ENCODE measurements at places on chromosomes 3 and 15.

GRCh38 chr15:76470691-76471090, 134.1 kb downstream of the ISL2 start:
- no peak for DNase-seq

GRCh38 chr3:100206687-100207086, 54.1 kb upstream of the TBC1D23 start:
- DNase-seq, result no peak

DNA sequence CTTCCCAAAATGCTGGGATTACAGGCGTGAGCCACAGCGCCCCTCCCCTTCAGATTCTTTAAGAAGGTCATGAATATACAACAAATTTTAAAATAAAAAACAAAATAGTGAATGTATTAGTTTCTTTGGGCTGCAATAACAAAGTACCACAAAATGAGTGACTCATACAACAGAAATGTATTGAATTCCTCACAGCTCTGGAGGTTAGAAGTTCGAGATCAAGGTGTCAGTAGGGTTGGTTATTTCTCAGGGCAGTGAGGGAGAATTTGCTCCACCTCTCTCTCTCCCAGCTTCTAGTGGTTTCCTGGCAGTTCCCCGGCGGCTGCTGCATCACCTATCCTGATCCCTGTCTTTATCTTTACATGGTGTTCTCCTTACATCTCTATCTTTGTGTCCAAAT, 804.0 kb downstream of the ROBO1 start:
- DNase-seq, result no peak

DNA sequence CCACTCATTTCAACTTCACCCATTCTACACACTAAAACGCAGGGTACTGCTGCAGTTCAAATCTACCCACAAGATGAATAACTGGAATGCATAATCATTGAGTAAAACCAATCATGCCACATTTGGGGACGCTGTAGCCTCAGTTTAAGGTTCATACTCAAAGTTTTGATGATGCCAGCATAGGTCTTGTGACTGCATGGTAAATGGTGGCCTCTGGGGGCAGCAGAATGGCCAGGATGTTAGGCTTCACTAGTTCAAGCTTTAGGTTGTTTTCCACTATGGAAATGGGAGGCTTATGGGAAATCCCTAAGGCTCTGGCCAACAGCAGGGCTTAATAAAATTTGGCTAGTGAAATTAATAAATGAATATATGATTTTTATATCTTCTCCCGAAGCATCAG, 104.3 kb upstream of the TSC22D2 start:
- DNase-seq, result no peak

DNA sequence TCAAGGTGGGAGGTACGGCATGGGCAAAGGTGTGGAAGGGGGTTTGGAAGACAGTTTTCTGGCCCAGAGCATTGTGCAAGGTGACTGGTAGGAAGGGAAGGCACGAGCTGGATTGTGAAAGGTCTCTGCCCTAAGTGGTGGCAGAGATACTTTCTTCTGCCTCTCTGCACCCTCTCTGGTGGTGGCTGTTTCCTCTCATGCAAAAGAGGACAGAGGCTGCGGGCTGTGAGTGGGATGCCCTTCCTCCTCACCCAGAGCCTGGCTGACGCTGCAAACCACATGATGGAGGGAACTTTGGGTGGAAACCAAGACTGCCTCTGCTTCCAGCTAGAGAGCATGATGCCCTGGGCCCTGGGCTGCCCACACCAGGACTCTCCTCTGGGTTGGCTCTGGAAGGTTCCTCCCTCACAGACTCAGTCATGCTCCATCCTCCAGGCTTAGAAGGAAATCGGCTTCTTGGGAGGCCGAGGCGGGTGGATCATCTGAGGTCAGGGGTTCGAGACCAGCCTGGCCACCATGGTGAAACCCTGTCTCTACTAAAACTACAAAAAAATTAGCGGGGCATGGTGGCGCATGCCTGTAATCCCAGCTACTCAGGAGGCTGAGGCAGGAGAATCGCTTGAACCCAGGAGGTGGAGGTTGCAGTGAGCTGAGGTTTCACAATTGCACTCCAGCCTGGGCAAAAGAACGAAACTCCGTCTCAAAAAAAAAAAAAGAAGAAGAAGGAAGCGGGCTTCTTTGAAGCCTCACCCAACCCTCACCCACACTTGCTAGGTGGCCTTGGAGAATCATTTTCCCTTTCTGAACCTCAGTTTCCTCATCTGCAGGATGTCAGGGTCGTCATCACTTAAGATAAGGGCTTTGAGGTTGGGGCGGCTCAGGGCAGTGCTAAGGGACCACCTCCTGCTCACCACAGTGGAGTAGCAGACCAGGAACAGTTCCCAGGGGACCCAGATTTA, 8.3 kb downstream of the PSTPIP1 start:
- DNase-seq, result peak; percentile 72

DNA sequence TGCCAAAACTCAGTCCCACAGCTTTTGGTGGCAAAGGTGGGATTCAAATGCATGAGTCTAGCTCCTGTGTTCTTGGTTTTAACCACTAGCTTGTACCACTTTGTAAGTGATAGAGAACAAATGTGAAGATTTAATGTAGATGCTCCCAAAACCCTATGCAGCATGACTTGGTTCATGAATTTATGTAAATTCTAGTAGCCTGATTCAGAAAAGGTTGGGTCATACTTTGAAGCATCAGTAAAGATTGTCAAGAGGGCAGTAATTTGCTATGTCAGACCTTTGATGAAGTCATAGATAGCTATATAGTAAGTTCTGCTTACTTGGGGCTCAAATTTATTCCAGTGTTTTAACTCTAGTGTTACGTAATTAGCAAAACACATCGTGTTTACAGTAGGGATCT, 75.6 kb downstream of the VPS8 start:
- no peak for DNase-seq

GRCh38 chr3:134846911-134847317, 51.9 kb downstream of the EPHB1 start:
- no peak for DNase-seq

- no peak for DNase-seq
These were observed 17.5 kb upstream of the EIF2B5 start for GRCh38 chr3:184117636-184118035.

DNA sequence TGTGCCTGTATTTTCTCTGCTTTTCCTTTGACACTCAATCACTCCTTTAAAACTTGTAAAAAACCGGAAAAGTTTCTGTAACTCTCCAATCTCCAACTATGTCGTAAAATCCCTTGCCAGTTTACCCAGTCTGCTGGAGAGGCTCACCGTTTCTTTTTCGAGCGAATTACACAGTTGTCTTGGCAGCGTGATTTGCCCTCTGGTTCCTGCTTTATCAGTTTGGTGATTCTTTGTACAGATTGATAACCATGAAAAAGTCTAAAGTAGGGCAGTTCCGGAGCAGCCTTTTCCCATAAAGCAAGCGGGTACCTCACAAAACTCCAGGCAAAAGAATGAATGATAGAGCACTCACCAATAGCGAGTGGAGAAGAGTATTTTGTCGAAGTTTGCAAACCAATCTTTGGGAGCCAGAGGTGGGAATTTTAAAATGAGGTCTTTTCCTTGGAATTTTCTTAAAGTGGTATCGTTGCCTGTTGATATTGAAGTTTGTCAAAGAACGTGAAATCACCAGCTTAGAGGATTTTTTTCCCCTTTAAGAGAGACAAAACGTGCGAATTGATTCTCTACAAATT, at the start of gene TTC23:
Gene TTC23, minus strand, starts transcription at position 312 of the 572 bp plus-strand sequence. CDS start 20,869 bp downstream, outside the sequence.
- DNase-seq, result no peak

GRCh38 chr15:76533995-76534394, 197.4 kb downstream of the ISL2 start:
- no peak for DNase-seq

DNA sequence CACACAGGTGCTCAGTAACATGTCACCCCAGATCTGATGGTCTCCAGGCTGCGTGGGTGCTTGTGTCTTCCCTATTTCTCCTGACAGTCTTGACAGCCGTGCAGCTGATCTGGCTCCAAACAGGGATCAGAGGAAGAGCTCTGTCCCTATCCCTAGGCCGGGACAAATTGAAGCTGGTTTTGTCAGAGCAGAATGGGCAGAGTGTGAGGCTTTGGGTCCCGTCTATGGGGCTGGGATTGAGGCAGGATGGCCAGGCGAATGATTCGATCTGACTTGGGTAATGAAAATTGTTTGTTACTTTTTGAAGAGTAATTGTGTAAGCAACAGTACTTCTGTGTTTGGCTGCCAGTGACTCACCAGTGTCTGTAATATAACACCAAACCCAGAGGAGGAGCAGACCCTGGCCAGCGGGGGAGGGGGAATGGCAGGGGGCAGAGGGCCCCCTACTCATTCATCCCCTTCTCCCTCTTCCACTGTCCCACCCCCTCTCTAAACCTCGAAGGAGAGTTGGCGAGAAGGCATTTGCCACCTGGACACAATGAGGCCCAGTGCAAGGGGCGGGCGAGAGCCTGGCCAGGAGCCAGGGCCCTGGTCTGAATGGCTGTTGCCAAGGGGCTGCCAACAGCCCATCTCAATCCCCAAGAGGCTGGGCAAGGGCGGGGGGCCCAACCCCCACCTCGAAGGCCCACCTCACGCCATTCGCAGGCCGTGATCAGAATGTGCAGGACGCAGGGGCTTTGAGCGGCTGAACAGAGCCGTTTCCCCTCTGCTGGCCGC, 4.9 kb upstream of the MAGEF1 start:
- no peak for DNase-seq

DNA sequence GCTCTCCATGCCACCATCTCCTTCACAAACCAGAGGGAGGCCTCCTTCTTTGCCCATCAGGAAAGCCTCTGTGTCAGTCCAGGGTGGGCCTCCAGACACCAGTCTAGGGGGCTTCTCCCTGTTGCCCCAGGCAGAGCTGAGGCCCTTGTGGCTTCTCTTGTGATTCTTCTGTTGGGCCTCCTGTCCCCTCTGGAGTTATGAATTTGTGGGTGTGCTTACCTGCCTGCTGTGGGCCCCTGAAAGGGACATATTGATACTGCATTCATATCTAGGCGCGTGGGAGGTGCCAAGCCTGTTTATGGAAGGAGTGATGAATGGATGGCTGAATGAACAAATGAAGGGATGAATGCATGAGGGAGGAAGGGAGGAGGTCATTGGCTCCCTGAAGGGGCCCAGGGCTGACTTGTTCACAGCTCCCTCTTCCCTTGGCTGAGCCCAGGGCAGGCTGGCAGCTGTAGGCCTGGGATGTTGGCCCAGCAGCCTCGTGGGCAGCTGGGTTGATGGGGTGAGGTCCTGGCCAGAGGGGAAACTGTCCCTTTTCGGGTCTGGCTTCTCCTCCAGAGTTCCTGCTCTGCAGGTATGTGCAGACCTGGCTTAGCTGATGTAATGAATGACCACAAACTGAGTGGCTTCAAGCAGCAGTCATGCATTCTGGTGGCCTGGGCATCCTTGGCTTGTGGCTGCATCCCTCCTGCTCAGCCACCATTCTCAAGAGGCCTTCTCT, 195.4 kb downstream of the GOLGA6L6 start:
- no peak for DNase-seq

- DNase-seq, result no peak
These were observed 68.7 kb downstream of the BHLHE40 start for GRCh38 chr3:5047764-5048419.

DNA sequence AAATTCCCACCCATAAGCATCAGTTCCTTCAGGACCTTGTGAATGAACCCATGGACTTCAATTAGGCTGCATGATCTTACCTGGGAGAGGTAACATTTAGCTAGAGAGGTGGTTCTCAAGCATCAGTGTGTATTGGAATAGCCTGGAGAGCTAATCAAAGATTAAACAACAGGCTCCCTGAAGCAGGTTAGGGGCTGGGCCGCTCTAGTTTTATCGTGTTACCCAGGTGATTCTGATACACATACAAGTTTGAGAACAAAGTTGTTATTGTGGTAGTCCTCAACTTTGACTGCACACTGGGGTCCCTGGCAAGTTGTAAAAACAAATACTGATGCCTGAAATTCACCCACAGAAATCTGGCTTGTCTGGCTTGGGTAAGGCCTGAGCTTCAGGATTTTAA, 31.2 kb downstream of the MYH15 start:
- DNase-seq, result no peak

- no peak for DNase-seq
These were observed 523.7 kb upstream of the TGFBR2 start for GRCh38 chr3:30082652-30083051.

DNA sequence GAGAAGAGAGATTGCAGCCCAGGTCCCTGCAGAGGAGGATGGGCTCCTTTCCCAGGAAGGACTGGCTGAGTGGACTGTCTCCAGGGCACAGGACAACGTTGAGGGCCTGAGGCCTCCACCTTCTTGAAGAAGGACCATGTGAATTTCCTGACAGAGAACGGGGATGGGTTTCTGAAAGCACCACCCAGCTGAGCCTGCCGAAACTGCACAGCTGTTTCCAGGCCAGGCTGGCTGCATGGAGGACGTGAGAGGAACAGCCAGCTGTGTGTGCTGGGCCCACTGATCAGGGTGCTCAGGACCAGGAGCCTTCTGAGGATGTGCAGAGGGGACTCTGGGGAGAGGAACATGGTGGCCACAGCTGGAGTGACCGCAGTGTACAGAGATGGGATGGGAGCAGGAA, 39.2 kb downstream of the HMCES start:
- DNase-seq, result no peak

DNA sequence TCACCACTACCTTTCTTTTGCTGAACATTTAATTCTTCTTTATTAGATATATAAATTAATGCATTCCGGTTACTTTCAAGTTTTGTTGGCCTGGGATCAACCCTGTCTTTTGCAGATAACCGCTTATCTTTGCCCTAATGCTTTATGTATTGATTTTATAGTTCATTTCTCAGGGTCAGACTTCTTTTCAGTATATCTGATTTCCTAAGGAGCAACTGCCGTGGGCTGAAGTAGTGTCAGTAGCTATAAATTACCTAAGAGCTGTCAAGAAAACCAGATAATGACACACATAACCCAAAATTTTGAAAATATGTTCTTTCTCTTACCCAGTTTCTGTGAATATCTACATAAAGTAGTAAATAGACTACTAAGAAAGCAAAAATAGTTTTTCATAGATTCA, 38.0 kb downstream of the COL6A5 start:
- DNase-seq, result no peak

GRCh38 chr3:98764472-98764884, 1.3 kb downstream of the ST3GAL6 start:
- no peak for DNase-seq

- no peak for DNase-seq
These were observed 25.8 kb upstream of the PIAS1 start for GRCh38 chr15:68028137-68028887.

GRCh38 chr3:39139442-39139841, 13.9 kb downstream of the CSRNP1 start:
- DNase-seq, result no peak

- peak; percentile 15 for DNase-seq
These were observed 756 bp upstream of the CAMK2N2 start for GRCh38 chr3:184261854-184262763.

DNA sequence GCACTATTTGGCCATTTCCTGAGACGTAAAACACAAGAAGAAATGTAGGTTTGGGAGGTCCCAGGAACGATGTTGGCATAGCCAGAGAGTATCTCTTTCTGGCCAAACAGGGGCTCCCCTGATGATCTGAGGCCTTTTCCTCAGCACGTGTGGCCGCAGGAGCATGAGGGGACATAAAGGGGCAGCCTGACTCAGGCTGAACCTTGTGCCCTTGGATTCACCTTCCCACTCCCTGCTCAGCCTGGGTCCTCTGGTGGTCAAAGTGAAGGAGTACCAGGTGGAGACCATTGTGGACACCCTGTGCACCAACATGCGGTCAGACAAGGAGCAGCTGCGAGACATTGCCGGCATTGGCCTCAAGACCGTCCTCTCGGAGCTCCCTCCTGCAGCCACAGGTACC, 10.6 kb downstream of the CAND2 start:
- no peak for DNase-seq

Data from stimulated activated CD8-positive, alpha-beta memory T cell treated with anti-CD3 and anti-CD28 coated beads, Interleukin-2, amount 100 ng/mL, for 48 hours (primary cell).